ENCODE measurements at places on chromosomes 1 and 21.

- DNase-seq, result no peak
Measured at GRCh38 chr1:75901371-75901770, 30.8 kb downstream of the ASB17 start.

- DNase-seq, result peak; percentile 61
Measured at GRCh38 chr1:46246548-46247435, 771 bp upstream of the RAD54L start.

DNA sequence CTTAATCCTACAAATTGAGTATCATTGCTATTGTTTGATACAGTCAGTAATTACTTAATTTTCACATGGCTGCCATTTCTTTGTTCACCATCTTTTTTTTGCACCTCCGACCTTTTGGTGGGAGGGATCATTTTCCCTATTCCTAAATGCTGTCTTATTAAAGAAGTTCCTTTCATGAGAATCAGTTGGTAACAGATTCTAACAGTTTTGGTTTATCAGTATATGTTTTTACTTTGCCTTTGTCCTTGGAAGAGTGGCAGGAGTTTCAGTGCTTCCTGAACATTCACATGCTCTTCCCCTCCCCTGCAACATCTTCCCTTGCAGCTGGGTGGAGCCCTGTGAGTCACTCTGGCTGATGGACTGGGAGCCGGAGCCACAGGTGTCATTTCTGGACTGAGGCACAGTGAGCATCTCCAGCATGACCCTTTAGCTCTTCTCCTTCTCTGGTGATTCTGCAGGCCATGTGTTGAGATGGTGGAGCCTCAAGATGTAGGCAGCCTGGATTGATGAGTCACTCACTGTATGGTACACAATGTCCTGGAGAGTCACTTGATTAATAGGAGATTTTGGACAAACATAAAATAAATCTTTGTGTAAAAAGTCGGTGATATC, 217.7 kb downstream of the URB2 start:
- DNase-seq, result no peak

DNA sequence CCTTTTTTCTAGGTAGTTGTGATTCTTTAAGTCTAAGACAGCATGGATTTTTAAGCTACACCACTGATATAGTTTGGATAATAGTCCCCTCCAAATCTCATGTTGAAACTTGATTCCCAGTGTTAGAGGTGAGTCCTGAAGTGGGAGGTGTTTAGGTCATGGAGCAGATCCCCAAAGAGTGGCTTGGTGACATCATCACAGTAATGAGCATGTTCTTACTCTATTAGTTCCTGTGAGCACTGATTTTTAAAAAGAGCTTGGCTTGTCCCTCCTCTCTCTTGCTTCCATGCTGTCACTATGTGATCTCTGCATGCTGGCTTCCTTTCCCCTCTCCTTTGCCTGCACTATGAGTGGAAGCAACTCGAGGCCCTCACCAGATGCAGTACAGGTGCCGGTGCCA, 115.5 kb downstream of the LEPR start:
- no peak for DNase-seq

Data from activated CD4-positive, alpha-beta T cell treated with anti-CD3 and anti-CD28 coated beads, Interleukin-2, amount 50 U/mL, for 48 hours (primary cell).